ENCODE measurements at places on chromosomes 12 and 14. TPM values are rescaled to one million over a fixed set of nuclear protein-coding genes. Genes with fewer than 3 reads are reported as not detected.
A peak's percentile ranks its signal among the peaks of the same experiment; 100 is the strongest.

DNA sequence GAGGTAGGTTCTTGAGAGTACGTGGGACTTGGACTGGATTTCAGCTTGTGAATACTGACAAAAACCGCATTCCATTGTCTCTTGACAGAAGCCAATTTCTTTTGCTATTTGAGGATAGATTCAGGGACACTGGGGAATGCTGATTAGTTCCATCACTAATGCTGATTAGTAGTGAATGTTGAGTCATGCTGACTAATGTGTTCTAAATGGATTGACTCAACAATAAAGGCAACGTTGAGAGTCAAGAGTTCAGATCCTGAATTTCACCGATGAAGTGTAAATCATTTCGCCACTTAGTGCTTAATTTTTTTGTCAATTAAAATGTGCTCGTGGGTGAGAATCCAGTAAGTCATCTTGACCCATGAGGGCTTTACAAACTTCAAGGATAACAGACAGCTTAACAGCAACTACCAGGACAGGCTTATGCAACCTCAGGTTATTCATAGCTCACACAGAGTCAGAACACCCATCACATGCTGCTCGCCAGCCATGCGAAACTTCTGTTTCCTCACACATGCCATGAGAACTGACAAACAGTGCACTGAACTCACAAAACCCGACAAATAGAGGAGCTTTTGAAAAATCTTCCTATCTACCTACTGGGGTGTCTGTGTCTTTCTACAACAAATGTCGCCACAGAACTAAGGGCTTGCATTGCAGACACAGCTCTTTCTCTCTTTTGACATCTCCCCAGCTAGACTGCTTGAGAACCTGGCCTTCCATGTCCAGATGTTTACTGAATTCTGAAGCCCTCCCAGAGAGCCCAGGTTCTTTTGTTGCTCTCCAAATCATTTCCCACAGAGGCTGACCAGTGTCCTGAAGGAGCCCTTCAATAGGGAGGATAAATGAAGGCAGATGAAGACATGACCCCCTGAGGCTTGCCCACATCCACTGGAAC lies 316.4 kb downstream of the ZFP36L1 start:
- H3K36me3 ChIP-seq: no peaks in the 10 kb centered on the region
- H3K4me1 ChIP-seq: peaks cover 24% of the 10 kb centered on the region
- H3K27ac ChIP-seq: peak overlapping the region; percentile 52
- DNase-seq: no peak
- no peak overlapping the region for H3K4me3 ChIP-seq

DNA sequence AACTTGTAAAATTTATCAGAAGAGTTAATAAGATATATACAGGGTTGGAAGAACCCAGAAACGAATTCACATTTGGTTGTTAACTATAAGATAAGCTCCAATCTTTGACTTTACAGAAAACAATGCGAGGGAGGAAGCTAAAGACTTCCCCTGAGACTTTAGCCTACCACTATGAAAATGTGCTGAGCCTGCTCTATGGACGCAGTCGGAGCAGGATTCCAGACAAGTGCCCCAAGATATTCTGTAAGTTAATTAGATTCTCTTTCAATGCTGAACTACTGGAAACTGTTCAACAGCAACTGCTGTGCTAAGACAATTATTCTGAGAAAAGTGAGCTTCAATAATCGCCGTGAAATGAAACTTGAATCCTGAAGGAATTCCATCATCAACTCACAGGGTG lies 8.3 kb upstream of the LRRC10 start:
- no peaks in the 10 kb centered on the region for H3K4me1 ChIP-seq
- no peak for DNase-seq
- H3K36me3 ChIP-seq: no peaks in the 10 kb centered on the region

DNA sequence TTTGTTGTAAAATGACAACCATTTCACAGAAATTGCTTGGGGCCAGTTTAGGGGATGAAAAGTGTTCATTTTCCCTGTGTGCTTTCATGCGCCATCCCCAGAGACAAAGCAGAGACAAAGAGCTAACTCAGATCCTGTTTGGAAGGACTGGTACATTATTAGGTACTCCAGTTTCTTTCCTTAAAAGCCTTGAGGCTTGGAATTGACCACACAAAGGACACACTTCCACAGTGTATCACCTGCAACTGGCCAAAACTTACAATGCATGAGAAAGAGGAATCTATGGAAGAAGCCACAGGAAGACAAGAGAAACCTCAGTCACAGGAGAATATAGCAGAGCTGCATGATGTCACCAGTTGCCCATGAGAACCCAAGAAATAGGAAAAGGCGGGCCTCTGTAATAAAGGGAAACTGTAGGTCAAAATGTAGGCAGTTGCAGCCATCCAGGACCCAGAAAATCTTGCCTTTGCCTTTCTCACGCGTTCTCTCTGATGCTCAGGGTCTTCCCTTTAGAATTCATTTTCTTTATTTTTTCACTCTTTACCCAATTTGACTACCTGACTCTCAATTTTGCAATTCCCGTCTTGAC lies 339.0 kb downstream of the RMST start:
- H3K27ac ChIP-seq: no peak overlapping the region
- no peaks in the 10 kb centered on the region for H3K4me1 ChIP-seq
- H3K36me3 ChIP-seq: no peaks in the 10 kb centered on the region
- no peak overlapping the region for H3K4me3 ChIP-seq
- H3K27me3 ChIP-seq: no peaks in the 10 kb centered on the region

The PTGDR gene
- 0.42 TPM for total RNA-seq

Measured in liver (tissue), 10 donors.